ENCODE measurements at places on chromosomes 16 and 17. TPM values are rescaled to one million over a fixed set of nuclear protein-coding genes. Genes with fewer than 3 reads are reported as not detected.
A peak's percentile ranks its signal among the peaks of the same experiment; 100 is the strongest.

Gene ZNF594
- 5.6 TPM for total RNA-seq

Gene CCL3
- 2.1 TPM for total RNA-seq

GRCh38 chr16:86765389-86766026 is 187.2 kb downstream of the FOXL1 start:
- H3K27ac ChIP-seq = no peak overlapping the region
- DNase-seq = no peak
- no peak overlapping the region for H3K4me3 ChIP-seq
- H3K36me3 ChIP-seq = no peaks in the 10 kb centered on the region
- H3K27me3 ChIP-seq = peaks cover 26% of the 10 kb centered on the region

- H3K4me1 ChIP-seq = peaks cover 5% of the 10 kb centered on the region
- H3K36me3 ChIP-seq = no peaks in the 10 kb centered on the region
- peak overlapping the region; percentile 25 for H3K27ac ChIP-seq
These were observed 380.3 kb upstream of the MAF start for GRCh38 chr16:79980650-79981521.

DNA sequence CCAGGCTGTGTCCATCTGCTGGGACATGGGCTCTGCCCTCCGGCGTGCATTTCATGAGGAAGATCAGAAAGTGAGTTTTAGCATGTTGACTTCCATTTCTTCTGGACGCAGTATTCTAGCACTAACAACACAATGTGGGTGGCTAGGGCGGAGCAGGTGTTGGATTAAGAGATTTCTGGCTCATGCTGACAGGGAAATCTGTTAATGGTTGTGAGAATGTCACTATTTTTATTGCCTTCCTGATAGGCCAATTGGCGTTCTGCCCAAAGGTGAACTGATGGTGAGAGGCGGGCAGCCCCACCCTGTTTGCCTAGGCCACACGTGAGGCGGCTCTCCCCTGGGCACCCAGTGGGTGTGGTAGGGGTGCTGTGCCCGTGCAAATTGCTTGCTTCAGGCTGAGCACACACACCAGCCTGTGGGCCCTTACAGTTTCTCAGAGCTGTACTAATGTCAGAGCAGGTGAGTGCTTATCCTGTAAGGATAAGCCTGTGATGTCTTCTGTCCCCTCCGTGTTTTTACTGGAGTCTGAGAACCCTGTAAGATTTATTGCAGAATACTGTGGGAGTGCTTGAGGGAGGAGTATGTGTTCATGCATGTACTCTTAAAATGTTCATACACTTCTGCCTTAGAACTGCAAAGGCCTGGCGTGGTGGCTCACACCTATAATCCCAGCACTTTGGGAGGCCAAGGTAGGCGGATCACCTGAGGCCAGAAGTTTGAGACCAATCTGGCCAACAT is 30.9 kb downstream of the PGS1 start:
- no peak overlapping the region for H3K4me3 ChIP-seq
- H3K27me3 ChIP-seq = no peaks in the 10 kb centered on the region
- no peak for DNase-seq
- H3K27ac ChIP-seq = no peak overlapping the region

GRCh38 chr16:661184-661821 is 6.6 kb upstream of the RHOT2 start:
- H3K27me3 ChIP-seq = no peaks in the 10 kb centered on the region
- H3K36me3 ChIP-seq = no peaks in the 10 kb centered on the region
- H3K4me3 ChIP-seq = no peak overlapping the region

DNA sequence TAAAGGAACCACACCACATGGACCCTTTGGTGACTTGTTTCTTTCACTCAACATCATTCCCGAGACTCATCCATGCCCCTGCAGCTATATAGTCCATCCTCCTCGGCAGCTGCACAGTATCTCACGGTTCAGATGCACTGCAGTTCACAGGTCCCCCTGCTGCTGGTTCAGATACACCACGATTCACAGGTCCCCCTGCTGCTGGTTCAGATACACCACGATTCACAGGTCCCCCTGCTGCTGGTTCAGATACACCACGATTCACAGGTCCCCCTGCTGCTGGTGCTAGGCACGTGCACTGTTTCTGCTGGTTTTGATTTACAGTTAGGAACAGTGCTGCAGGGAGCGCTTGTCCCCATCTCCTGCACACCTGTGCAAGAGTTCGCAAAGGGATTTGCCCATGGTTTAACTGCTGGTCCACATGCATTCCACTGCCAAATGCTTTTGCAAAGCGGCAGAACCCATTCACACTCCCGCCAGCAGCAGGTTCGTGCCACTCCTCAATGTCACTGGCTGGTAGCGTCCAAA is 3.8 kb downstream of the HSDL1 start:
- no peaks in the 10 kb centered on the region for H3K27me3 ChIP-seq
- peaks cover 20% of the 10 kb centered on the region for H3K4me1 ChIP-seq
- H3K36me3 ChIP-seq = no peaks in the 10 kb centered on the region
- no peak overlapping the region for H3K27ac ChIP-seq
- no peak for DNase-seq
